Stimulated activated memory B cell treated with anti-CD40 and anti-IgM and Interleukin-4, amounts not matched to agents 10 μg/mL and 1 μg/mL and 100 μg/mL, for 72 hours (primary cell): ENCODE measurements at places on chromosomes 4 and X.
A peak's percentile ranks its signal among the peaks of the same experiment; 100 is the strongest.

- ATAC-seq = no peak
These were observed 262.6 kb downstream of the STIM2 start for GRCh38 chr4:27123123-27123768.

DNA sequence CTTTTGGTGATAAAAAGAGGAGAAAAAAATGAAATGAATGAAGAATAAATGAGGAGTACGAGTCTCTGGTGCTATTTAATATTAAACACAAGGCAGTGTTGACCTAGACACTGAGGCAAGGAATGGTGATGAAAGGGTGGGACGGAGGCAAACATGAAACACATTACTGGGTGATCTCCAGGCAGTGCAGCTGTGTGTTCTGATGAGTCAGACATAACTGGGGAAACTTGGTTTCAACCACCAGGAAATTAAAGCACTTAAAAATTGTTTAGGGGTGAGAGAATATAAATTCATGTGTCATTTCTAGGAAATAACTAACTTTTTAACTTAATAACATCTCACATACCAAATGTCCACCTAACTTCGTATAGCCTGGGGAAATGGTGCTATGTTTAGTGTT, 19.7 kb upstream of the CXCL6 start:
- ATAC-seq = no peak

DNA sequence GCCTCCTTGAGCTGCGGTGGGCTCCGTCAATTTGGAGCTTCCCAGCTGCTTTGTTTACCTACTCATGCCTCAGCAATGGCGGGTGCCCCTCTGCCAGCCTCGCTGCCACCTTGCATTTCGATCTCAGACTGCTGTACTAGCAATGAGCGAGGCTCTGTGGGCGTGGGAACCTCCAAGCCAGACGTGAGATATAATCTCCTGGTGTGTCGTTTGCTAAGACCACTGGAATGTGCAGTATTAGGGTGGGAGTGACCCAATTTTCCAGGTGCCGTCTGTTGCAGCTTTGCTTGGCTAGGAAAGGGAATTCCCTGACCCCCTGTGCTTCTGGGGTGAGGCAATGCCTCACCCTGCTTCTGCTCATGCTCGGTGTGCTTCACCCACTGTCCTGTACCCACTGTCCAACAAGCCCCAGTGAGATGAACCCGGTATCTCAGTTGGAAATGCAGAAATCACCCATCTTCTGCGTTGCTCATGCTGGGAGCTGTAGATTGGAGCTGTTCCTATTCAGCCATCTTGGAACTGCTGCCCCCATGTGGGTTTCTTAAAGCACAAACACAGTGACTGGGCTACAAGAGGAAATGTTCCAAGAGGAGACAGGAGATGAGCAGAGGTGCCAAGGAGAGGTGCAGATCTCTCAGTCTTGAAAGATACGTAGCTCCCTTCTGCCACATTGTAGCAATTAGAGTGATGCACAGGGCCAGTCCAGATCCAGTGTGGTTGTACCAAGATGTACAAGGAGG, 193.0 kb upstream of the IGFBP7 start:
- ATAC-seq = no peak

GRCh38 chrX:49237060-49237459, 1.8 kb downstream of the CCDC22 start:
- peak; percentile 82 for ATAC-seq

DNA sequence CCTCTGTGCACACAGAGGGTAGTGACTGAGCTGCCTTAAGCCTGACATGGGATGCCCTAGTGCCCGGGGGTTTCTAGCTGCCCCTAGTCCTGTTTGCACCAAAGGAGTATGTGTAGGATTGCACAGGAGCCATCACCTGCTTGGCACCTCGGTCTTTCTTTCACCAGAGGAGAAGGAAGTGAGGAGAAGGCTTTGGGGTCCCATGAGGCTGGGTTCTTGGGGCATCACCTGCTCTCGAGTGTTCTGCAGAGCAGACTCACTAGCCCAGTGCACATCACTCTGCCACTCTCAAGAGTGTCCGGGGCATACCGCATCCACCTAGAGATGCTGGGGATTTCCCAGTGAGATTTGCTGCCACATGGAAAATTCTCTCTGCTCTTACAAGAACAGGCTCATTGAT, 40.5 kb upstream of the GPR78 start:
- no peak for ATAC-seq

GRCh38 chr4:161519611-161520010, 644.2 kb downstream of the FSTL5 start:
- ATAC-seq = no peak

DNA sequence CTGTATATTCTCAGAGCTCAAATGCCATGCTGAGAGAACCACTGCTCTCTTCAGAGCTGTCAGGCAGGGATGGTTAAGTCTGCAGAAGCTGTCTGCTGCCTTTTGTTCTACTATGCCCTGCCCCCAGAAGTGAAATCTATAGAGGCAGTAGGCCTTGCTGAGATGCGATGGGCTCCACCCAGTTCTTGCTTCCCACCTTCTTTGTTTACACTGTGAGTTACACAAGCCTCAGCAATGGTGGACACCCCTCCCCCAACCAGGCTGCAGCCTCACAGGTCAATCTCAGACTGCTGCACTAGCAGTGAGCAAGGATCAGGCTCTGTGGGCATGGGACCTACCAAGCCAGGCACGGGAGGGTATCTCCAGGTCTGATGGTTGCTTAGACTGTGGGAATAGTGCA, 271.6 kb downstream of the CENPC start:
- ATAC-seq = no peak

GRCh38 chr4:8618961-8619720, 26.6 kb downstream of the CPZ start:
- no peak for ATAC-seq

DNA sequence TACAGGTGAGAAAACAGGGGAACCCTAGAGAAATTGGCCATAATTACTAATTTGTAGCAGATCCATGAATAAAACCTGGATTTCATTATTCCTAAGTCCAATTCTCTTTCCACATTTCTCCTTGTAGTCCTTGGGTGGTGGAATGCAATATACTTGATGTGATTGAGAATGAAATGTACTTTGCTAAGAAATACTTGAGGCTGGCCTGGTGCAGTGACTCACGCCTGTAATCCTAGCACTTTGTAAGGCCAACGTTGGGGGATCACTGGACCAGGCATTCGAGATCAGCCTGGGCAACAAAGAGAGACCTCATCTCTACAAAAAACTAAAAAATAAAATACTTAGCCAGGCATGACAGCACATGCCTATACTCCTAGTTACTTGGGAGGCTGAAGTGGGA, 15.9 kb downstream of the TMEM184C start:
- no peak for ATAC-seq

DNA sequence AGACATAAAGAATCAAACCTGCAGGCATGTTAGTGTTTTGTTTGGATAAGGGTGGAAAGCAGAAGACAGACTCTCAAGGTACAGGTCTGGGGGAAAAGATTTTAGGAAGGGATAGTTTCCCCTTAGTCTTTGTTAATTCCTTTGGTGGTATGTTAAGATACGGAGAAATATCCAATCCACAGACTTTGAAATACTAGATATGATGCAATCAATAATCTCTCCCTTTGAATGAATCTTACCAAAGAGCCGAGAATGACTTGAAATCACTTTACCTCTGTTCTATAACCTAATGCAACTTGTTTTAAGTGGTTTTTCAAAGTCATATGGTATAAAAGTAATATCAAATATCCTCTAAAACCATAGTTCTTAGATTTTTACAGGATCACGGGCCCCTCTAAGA, 5.3 kb upstream of the BDH2 start:
- ATAC-seq = no peak

GRCh38 chrX:114842181-114842580, 175.2 kb downstream of the IL13RA2 start:
- ATAC-seq = no peak

DNA sequence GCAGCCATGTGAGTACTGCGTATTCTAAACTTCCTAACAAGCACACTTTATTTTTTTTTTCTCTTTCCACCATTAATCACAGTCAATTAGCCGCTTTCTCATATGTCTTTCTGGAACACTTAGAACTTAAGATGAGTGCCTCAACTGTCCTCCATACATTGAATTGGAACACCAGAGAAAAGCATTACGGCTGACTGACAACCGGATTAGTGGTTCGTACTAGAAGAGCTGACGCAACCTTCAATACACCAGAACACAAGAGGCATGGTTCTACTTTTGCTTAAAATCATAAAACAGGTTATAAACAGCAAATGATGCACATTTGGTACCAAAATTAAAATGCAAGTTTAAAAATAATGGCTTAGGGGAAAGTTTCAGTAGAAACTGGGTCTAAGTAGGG, 3.3 kb downstream of the TMEM47 start:
- ATAC-seq = no peak

- ATAC-seq = no peak
These were observed 54.6 kb upstream of the DRP2 start for GRCh38 chrX:101164766-101165590.

DNA sequence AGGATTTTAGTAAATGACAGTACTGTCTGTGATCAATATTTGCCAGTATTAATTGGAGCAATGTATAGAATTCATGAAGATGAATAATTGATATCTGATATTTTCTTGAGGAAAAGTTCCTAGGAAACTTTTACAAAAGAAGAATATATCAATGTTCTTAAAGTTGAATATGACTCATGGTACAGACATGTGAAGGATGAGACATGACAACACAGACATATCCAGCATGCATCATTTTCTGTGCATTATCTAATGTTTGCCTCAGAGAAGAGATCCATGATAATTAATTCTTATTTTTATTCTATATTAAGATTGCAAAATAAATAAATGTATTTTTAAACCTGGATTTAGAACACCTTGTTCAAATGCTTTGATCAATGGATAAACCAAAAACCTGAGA, 452.9 kb upstream of the EPHA5 start:
- ATAC-seq = no peak

- ATAC-seq = no peak
These were observed 996.1 kb downstream of the PDHA2 start for GRCh38 chr4:96835991-96836390.

DNA sequence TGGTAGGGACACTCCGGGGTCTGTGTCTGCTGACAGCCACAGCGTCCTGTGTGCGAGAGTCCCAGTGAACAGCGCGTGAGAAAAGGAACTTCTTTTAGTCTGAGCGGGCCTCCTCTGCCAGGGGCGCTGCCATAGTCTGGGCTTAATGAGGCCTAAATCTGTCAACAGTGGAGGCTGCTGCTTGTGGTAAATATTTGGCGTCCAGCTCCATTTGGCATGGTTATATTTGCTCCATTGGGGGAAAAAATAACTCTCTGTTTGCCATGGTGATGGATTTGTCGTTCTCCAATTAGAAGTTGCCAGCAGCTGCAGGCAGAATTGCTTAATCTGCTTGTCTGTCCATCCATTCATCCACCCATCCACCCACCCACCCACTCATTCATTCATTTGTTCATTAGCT, 71.4 kb upstream of the PSAPL1 start:
- ATAC-seq = no peak

GRCh38 chrX:87578978-87579377, 61.4 kb downstream of the KLHL4 start:
- no peak for ATAC-seq

DNA sequence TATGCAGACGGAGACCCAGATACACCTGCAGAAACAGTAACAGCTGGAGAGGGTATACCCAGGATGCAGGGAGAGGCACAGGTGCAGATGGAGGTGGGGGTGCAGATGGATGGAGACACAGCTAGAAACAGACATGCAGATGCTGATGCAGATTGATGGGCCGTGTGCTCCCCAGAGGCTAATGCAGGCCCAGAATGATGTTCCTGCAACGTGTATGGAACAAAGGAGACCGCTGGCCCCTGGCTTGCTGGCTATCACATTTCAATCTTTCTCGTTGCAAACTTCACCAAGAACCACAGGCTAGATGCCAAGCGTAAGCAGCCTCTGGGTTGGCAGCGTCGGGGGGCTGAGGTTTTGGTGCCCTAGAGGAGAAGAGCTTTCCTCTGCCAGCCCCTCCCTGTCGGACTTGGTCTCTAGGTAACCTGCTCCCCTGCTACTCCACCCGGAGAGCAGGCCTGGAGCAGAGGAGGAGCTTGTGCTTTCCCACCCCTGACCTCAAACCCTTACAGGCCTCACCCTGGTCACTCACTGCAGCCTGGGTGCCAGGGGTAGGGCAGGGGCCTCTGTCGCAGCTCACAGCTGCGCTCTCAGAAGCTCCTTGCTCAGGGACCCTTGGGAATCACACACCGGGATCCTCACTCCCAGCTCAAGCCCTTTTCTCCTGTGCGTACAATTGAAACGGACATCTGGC, 69.0 kb upstream of the PSAPL1 start:
- ATAC-seq = no peak

DNA sequence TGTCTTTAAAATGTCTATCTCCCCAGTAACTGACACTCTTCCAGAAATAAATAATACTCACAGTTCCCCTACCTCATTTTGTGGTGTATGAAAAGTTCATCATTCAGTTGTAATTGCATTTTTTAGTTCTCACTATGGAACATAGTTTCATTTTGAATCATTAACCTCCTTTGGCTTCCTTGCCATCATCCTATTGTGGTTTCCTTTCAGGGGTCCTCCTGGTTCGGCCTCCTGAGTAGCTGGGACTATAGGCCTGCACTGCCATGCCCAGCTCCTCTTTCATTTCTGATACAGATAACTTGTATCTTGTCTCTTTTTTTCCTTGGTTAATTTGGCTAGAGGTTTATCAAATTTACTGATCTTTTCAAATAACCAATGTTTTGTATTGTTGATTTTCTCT, 23.1 kb upstream of the BLTP1 start:
- no peak for ATAC-seq

GRCh38 chrX:45747905-45748304, 547.2 kb upstream of the DIPK2B start:
- no peak for ATAC-seq

DNA sequence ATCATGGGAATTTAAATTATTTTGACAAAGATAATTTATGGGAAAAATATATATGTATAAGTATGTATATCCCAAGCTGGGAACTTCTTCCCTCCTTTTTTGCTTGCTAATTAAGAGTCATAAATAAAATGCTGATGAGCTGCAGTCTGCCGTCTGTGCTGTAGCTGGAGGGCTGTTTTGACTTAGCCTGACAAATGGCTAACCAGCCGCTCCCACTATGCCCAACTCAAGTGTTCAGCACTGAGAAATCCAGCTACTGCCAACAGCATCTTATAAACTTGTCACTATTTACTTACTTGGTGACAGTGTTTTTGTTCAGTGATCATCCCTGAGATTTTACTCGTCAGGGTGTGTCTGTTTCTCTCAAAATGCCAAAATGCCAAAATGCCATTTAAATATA, 171.2 kb upstream of the PGRMC2 start:
- no peak for ATAC-seq

DNA sequence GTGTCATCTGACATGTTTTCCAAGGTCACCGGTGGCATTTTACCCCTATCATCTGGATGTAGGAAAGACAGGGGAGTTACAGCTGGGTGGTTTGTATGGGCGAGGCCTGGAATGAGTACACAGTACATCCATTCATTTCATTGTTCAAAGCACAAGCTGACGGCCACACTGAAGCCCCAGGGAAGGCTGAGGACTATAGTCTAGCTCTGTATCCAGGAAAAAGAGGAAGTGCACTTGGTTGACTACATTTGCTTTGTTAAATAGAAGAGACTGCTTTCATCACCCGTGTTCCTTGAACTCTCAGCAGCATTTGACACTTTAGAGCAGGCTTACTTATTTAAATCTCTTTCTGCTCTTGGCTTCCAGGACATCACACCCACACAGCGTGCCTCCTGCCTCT, 1041.0 kb upstream of the TENM3 start:
- no peak for ATAC-seq

- no peak for ATAC-seq
These were observed 356.5 kb downstream of the PDGFC start for GRCh38 chr4:156615066-156615531.

- ATAC-seq = no peak
These were observed 4.5 kb upstream of the ZNF732 start for GRCh38 chr4:309807-310206.

GRCh38 chr4:86108137-86108536, 251.7 kb downstream of the MAPK10 start:
- ATAC-seq = no peak
